ENCODE measurements at places on chromosomes 1 and 21.
A peak's percentile ranks its signal among the peaks of the same experiment; 100 is the strongest.

- no peak for DNase-seq
Observed at GRCh38 chr1:238606457-238606856, 715.7 kb upstream of the ZP4 start.

- DNase-seq = no peak
Observed at GRCh38 chr1:150332651-150333290, 11.4 kb downstream of the PRPF3 start.

DNA sequence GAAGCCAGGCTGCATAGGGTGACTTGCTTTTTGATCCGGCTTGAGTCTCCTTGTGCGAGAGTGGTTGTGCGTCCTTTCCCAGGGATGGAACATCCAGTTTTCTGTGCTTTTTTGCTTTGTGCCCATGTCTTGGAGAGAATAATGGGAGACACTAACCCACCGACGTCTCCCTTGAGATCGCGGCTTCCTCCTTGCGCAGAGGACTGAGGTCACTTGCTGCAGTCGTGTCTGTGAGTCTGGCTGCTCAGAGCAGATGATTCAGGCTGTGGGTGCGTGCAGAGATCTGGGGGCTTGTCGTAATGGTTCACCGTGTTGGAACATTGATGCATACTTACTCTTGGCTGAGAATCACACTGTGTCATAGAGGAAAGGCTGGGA lies 164.5 kb upstream of the CACNA1E start:
- peak; percentile 14 for DNase-seq

- DNase-seq = no peak
Observed at GRCh38 chr1:43305461-43305860, 4.7 kb downstream of the TIE1 start.

DNA sequence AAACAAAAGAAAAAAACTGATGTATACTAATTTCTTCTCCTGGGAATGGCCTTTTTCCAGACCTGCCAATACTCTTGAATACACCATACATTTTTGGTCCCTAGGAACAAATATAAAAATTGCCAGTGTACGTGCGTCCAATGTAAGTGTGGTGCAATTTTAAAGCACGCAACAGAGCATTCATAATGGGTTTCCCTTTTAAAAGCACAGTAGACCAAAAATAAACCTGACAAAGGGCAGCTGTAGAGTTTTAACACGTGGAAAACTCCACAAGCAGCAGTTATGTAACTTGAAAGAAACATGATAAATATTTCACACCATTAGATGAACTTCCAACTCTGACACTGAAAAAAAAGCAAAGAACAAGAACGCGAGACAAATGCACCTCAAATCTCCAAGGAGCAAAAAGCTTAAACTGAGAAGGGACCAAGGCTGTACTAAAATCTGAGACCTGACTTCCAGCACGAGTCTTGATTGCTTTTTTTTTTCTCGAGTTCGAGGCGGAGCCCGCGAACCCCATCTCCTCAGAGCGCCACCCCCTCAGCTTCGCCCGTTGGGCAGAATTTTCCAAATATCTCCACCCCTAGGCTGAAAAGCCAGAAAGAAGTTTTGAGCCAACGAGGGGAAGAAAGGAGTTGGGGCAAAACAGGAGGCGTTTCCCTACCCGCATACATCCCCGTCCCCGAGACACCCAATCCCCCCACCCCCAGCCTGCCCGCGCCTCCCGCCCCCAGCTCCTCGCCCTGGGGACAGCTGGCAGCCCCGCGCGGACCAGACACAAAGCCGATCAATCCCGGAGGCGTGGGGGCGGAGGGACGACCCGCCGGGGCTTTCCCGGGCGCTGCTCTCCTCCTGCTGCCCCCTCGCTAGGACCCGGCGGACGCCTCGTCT lies at the start of gene JAM2:
JAM2 (plus strand) TSS at position 599 of the 891 bp plus-strand sequence. CDS start 564 bp downstream, outside the sequence.
- peak; percentile 59 for DNase-seq

- no peak for DNase-seq
Observed at GRCh38 chr21:44344541-44345183, 5.5 kb upstream of the CFAP410 start.

GRCh38 chr1:27070390-27071048 lies 57.9 kb upstream of the TENT5B start:
- no peak for DNase-seq

DNA sequence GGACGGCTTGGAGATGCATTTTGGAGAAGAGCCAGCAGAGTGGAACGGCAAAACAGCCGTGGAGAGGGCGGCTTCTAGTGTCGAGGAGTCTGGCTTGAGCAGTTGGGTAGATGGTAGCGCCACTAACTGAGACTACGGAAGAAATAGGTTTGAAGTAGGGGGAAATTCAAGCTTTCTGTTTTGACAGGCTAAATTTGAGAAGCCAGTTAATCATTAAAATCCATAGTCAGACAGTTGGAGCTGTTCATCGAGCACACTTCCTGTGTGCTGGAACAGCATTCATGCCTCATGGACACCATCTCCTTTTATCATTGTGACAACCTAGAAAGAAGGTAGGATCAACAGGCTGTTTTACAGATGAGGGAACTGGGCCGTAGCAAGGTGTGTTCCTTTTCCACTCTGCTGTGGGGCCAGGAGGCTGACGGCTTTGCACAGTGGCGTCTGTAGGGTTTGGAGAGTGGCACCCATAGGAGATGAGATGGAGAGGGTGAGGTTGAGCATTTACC lies 3.4 kb upstream of the PKLR start:
- DNase-seq = no peak

GRCh38 chr1:88680911-88681622 lies 3.0 kb upstream of the PKN2 start:
- no peak for DNase-seq

GRCh38 chr1:236455243-236455642 lies 61.2 kb downstream of the EDARADD start:
- DNase-seq = no peak

DNA sequence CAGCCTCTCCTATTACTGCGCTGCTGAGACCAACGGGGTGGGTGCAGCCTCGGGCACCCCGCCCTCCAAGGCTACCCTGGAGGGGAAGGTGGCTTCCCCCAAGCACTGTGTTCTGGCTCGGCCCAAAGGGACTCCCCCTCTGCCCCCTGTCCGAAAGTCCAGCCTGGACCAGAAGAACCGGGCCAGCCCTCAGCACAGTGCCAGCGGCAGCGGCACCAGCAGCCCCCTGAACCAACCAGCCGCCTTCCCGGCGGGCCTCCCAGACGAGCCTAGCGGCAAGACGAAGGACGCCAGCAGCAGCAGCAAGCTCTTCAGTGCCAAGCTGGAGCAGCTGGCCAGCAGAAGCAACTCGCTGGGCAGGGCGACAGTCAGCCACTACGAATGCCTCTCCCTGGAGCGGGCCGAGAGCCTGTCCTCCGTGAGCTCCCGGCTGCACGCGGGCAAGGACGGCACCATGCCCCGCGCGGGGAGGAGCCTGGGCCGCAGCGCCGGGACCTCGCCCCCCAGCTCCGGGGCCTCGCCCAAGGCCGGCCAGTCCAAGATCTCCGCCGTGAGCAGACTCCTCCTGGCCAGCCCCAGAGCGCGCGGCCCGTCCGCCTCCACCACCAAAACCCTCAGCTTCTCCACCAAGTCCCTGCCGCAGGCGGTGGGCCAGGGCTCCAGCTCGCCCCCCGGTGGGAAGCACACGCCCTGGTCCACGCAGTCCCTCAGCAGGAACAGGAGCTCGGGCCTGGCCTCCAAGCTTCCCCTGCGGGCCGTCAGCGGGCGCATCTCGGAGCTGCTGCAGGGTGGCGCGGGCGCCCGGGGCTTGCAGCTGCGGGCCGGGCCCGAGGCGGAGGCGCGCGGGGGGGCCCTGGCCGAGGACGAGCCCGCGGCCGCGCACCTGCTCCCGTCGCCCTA lies 533.1 kb downstream of the KIF26B start:
- no peak for DNase-seq

DNA sequence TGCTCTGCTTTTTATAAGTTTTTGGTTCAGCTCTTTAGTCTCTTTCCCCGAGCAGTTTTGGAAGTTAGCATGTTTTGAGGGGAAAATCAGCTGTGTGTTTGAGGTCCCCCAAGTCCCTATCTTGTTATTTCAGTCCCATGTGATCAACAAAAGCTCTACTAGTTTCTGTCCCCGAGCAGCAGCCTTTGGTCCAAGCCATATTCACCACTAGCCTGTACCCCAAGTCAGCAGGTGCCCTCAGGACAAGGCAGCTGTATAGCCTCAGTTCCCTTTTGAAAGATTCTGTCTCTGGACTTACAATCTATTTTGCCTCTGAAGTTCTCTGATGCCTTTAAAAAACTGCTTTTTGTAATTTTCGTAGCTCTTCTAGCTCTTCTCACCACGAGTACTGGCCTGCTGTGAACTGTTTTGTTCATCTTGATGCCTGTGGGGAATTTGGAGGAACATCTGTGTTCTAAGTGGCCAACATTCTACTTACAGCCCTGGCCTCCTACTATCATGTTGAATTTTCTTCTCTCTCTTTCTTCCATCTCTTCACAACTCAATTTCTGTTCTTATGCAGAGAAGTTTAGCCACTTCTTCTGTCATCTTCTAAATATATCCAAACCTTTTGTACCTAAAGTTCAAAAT lies 16.7 kb downstream of the UAP1 start:
- no peak for DNase-seq

- no peak for DNase-seq
Observed at GRCh38 chr1:76186554-76187170, 112.1 kb downstream of the ST6GALNAC3 start.

DNA sequence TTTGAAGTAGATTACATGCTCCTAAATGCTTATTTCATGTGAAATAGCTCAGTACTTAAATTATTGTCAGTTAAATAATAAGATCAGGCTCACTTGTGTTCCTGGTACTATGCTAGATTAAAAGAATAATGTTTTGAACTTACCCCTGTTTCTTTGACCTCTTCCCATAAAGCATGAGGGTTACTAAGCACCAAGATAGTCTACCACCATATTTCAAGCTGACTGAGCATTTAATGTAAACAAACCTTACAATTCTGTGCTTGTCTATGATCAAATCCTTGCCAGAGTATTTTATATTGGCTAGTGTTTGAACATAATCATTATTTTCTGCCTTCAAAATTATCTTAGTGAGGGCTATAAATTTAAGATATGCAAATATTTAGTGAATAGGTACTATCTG lies 98.1 kb downstream of the LHX9 start:
- no peak for DNase-seq

- peak; percentile 39 for DNase-seq
Observed at GRCh38 chr1:9825093-9826074, 1.6 kb upstream of the CLSTN1 start.

GRCh38 chr1:153705484-153705883 lies 22.4 kb upstream of the INTS3 start:
- no peak for DNase-seq

DNA sequence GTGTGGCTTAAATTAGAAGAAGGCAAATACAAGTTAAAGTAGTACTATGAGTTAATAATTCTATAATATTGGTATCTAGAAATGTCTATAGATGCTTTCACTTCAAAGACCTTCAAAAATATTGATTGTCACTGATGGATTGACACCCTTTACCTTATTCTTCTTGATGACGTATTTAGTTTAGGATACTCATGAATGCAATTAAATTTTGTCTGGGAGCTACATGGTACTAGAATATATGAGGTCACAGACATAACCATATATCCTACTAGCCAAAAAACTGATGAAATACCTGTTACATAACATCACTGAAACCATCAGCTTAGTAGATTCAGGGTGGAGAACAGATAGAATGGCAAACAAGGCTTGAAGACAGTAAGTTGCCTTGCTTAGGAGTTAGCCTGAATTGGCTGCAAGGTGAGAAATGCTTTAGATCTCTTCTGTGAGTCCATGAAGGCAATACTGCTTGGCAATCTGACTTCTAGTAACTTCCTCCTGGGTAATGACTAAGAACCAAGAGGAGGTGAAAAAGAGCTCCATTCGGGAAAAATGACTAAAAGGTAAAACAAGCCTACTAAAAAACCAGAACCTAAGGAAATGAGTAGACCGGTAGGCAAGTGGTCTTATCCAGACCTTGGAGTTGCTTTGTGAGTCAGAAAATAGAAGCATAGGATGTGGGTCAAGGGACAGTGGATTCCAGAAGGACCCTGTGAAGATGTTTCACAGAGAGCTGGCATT lies 16.9 kb upstream of the ARHGAP29 start:
- no peak for DNase-seq

- no peak for DNase-seq
Observed at GRCh38 chr1:21396516-21396915, 43.4 kb upstream of the NBPF3 start.

GRCh38 chr1:73839922-73840321 lies 358.1 kb downstream of the LRRIQ3 start:
- DNase-seq = peak; percentile 10

DNA sequence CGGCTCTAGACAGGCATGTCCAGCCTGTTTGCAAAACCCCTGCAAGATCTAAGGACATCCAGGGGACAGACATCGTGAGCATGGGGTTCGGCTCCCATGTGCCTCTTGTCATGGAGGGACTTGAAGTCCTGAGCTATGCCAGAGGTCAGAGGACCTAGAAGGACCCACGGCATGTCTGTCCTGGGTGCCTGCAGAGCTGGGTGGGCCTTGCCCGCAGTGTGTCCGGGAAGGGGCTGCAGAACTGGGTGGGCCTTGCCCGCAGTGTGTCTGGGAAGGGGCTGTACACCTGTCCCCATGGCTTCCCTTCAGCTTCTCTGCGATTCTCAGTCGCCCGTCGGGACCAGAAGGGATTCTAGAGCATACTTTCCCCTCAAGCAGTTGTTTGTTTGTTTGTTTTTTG lies 20.0 kb upstream of the TRAPPC10 start:
- no peak for DNase-seq

GRCh38 chr1:231750818-231751362 lies 124.3 kb downstream of the DISC1 start:
- DNase-seq = no peak

- DNase-seq = no peak
Observed at GRCh38 chr1:101261623-101262022, 24.8 kb downstream of the S1PR1 start.

GRCh38 chr1:157114183-157115121 lies 14.8 kb upstream of the ETV3L start:
- DNase-seq = no peak

- no peak for DNase-seq
Observed at GRCh38 chr1:247998811-247999210, 14.6 kb upstream of the OR2L5 start.

All from fibroblast of skin of abdomen (primary cell).